Activated CD8-positive, alpha-beta memory T cell treated with anti-CD3 and anti-CD28 coated beads, Interleukin-2, amount 10 ng/mL, durations not matched to agents 7 days and 5 days (primary cell): ENCODE measurements at places on chromosomes 13 and 19.

DNA sequence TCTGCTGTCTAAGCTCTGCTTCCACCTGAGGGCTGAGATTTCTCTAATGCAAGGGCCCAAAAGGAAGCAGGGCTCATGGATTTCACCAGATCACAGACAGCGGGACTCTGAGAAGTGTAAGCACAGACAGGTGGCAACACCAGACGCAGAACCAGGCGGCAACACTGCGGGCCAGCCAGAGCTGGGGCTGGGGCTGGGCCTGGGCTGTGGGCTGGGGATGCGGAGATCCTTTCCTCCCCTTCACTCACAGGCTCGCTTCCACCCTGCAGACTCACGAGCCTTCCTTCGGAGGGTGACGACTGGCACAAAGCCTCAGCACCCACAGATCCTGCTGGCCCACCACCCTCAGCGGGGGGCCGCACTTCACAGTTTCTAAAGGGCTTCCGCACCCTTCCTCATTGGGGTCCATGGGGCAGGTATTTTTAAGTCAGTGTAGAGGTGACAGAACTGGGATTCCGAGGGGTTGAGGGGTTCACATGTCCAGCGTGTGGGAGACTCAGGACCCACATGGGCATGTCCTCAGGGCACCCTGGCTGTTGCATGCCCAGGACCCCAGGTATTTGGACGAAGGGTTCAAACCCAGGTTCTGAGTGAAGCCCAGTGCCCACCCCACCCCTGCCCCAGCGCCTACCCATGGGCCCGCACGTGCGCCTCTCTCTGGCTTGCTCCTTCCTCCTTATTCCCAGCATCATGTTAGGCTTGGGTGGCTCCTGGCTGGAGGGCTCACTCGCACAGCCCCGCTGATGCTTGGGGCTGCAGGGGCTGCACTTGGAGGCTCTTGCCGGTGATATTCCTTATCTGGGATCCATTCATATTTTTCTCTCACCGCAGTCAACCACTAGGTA is 137.3 kb upstream of the GPR12 start:
- DNase-seq = no peak

DNA sequence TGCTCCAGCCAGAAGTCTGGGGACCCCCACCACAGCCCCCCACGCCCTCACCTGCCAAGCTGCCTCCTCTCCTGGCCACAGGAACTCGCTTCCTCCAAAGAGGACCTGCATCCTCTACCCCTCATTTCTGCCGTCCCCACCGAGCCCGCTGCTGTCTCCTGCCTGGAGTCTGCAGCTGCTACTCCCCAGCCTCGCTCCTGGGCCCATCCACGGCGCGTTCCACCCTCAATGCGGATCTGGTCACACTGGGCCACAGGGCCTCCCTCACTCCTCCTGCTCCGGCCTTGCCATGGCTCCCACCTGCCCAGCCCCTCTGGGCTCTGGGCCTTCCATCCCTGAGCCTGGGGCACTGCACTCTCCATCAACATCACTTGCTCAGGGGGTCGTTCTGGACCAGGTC is 4.3 kb downstream of the BTBD2 start:
- DNase-seq = no peak

- no peak for DNase-seq
Measured at GRCh38 chr13:94660695-94661326, 51.5 kb downstream of the SOX21 start.

DNA sequence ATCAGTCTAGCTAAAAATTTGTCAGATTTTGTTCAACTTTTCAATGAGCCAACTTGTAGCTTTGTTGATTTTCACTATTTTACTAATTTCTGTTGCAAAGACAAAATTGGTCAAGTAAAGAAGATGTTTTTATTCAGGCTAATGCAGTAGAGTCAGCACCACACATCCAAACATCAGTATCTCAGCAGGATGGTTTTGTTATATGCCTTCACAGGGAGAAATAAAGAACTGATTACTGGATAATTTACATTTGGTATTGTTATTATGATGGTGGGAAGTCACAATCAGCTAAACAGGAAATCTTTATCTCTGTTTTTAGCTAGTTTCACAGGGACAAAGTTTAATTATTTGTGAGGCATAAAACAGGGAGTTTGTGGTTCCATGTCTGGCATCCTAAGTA is 713.4 kb downstream of the SLITRK5 start:
- no peak for DNase-seq

GRCh38 chr19:38266981-38267597 is 2.7 kb downstream of the SPINT2 start:
- DNase-seq = no peak
